Mesendoderm (in vitro differentiated cells): ENCODE measurements at places on chromosomes 11 and 22.
A peak's percentile ranks its signal among the peaks of the same experiment; 100 is the strongest.

DNA sequence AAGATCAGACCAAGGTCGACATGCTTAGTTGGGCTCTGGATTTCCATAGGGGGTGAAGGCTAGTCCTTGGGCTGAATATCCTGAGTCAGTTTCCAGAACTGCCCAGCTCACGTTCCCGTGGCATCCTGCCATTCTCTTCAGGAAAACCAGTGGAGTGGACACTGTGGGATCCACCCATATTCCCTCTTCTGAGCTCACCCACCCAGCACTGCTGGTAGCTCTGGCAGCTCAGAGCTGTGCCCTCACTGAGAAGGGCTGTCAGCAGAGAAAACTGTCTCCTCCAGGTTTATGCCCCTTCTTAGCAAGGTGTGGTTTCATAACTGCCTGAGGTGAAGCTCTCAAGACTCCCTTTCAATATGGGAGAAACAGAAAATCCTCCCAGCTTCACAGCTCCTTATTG, 111.7 kb downstream of the GGTLC2 start:
- DNase-seq = no peak

DNA sequence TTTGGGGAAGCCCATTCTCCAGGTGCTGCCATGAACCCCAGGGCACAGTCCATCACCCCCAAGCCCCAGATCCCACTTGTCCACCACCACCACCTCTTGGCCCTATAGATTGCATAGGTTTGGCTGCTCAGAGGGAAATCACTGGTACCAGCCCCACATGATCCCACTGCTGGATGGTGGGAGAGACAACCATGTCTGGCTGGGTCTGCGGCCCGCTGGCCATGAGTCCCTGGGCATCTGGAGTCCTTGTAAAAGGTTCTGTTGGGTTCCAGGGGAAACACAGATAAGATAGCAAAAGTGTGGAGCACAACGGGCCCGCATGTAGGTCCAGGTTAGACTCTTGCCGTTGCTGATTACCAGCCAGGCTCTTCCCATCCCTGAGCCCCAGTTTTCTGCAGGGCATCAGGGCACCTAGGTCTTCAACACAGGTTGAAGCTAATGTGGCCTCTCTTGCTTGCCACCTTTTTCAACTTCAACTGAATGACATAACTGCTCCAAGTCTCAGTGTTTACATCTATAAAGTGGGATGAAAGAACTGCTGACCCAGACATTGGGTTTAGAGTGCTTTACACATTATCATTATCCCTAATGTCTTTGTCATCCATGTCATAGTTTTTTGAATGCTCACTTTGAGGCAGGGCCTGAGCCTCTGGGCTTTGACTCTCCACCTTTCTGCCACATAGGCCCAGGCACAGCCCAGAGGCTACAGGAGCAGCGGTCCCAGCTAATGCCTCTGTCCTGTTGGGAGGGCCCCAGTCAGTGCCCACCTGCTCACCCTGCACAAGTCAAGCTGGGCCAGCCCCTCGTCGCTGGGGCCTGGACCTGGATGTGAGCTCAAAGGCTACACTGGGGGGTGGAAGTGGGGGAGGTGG, 1.0 kb upstream of the TANGO2 start:
- no peak for DNase-seq

DNA sequence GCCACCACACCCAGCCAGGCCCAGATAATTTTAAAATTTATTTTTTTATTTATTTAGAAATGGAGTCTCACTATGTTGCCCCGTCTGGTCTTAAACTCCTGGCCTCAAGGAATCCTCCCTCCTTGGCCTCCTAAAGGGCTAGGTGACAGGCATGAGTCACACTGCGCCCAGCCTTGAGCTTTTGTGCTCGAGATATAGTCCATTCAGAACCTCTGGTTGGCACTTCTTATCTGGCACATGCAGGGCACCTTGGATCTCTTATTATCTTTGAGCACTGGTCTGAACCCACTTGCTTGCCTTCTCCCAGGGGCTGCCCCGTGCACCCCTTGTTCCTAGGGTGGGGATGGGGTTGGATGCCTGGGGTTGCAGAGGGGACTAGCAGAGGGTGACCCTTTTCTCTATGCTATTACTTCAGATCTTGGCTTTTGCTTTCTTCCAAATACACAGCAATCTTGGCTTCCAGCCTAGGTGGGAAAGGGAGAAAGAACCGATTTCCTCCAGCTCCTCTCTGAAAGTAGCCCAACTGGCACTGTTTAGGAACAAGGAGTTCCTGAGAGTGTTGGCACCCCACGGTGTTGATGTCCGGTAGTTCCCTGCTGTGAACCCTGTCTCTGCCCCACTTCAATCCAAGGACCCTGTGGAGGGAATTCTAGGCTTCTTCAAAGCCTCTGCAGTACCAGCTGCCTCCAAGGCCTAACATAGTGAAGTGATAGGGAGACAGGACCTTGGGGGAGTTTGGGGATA, 1.3 kb upstream of the SLC3A2 start:
- no peak for DNase-seq

- DNase-seq = no peak
These were observed 39.8 kb upstream of the MUC5AC start for GRCh38 chr11:1117992-1118391.

DNA sequence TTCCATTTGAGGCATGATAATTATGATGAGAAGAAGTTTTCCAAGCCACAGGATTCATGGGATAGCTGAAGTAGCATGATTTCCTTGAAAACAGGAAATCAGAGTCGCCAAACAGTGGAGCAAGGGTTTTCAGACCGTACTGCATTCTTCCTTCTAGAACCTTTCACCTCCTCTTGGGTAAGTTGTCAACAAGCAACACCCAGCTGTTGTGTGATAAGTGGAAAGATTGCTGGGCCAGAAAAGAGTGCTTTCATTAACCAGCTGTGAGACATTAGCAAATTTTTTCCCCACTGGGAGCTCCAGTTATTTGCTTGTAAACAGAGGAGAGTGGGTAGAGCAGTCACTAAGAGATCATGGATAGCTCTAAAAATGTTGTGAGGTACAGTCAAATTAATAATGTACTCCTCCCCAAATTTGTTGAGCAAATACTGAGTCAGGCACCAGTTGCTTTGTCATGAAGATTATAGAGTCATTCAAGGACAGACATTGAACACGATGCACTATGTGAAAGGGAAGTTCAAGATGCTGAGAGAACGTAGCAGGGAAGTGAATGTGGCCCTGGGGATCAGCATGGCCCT, 11.7 kb upstream of the MPEG1 start:
- DNase-seq = no peak

DNA sequence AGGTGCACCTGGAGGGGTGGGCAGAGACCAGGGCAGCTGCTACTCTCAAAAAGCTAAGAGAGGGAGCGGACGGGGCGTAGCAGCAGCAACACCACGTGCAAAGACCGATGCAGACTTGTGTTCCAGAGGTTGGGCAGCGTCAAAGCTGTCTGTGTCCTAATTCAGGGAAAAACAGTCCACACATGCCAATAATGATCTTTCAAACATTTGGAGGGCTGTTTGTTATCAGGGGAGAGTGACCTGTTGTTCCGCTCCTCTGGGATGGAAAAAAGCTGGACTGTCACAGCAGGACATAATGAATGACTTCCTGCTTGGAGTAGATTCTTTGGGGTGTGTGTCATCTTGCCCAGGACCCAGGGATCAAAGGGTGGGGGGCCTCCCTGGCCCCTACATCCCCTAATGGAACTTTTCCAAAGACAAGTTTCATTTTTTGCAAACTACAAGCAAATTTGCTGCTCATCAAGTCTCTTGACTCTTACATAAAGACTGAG, 6.2 kb upstream of the FBLN1 start:
- peak; percentile 89 for DNase-seq

GRCh38 chr11:25733777-25734176, 598.2 kb upstream of the ANO3 start:
- DNase-seq = peak; percentile 38

GRCh38 chr11:61553373-61554171, 27.3 kb downstream of the SYT7 start:
- no peak for DNase-seq

- no peak for DNase-seq
These were observed 47.8 kb downstream of the GDPD4 start for GRCh38 chr11:77253690-77254089.

DNA sequence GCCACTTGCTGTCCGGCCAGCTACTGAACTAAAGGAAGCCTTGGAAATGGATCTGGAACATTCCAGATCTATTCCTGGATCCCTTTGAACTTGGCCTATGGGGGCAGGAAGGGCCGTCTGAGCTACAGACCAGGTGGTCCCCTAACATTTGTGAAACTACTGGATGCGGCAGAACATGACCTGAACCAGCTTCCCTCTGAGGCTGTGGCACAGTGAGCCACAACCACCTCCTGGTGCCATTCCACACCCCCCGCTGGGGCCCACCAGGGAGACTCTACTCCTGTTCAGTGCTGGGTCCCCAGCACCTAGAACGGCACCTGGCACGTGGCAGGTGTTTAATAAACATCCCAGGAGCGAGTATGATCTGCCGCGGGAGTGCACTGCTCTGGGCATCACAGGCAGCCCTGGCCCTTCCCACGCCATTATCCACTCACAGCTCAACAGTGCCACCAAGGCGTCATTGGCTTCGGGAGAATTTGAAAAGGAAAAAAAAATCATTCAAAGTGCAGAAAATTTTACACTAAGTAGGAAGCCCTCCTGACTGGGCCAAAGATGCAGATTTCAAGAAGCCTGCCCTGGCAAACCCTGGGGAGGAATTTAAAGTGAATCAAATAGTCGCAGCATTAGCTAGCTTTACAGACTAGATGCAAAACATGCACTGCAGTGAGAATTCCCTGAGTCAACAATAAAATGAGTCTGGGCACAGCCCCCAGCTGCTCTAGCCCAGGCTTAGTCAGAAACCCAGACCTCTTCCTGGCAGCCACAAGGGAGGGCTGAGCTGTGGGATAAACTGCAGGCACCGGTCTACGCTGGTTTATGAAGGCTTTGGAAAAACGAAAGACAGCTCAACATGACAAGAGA, 14.3 kb upstream of the EFCAB6 start:
- no peak for DNase-seq

- peak; percentile 47 for DNase-seq
These were observed 69.1 kb downstream of the CTTN start for GRCh38 chr11:70467201-70468085.

DNA sequence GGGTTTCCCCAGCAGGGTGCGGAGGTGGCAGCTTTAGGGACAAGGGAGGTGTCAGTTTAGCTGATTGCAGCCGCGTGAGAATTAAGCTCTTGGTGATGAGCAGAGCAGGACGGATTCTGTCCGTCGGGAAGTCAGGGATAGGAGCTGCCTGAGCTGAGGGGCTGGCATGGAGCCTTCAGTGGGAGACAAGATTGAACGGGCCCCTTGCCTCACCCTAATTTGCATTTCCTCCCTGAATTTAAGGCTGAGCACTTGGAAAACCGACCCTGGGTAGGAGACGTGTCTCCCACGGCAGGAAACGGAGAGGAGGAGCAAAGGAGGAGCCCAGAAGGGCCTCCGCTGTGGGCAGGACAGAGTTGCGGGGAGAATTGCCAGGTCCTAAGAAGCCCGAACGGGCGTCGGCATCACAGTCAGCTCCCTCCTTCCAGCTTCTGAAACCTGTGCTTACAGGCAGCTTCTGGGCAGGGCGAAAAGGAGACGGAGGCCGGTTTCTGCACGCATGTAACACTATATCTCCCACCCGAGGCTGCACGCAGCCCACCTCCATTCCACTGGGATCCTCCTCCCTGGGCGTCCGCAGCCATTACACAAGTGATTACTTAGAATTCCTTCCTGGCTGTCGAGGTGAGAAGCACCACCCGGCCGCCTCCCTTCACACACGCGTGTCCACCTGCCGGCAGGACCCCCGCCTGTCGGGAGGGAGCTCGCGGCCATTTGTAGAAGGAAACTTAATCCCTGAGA, 345.8 kb downstream of the BRD1 start:
- peak; percentile 59 for DNase-seq

GRCh38 chr11:65536412-65537295, 11.8 kb downstream of the SCYL1 start:
- no peak for DNase-seq

DNA sequence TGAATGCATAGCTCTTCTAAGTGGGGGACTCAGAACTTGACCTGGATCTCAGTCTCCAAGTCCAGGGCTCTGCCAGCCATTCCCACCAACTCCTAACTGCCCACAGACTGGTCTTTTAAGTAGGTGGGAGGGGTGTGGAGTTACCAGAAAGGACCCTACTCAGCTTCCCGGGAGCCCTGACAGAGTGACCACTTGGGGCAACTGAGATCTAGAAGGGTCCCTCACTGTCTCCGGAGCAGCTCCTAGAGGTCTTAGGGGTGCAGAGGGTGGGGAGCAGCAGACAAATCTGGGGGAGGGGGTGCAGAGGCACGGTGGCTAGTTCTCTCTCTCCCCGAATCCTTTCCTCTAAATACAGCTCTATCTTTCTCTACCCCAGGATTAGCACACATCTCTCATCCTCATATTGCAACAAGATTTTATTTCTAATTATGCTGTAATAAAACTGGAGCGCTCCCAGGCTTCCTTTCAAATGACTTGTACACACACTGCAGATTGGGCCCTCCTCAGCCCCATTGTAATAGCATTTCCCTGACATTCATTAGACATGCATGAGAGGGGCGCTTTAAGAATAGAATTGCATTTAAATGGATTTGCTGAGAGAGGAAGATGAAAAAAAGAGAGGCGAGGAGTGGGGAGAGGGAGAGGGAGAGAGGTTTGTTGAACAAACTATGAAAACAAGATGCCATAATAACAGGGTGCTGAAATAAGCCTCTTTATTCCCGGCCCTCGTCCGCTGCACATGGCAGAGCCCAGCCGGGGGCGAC, 219.0 kb downstream of the CEP164 start:
- no peak for DNase-seq

GRCh38 chr11:74366576-74366975, 31.7 kb downstream of the PGM2L1 start:
- DNase-seq = peak; percentile 83

GRCh38 chr22:29029202-29030000, 32.2 kb downstream of the C22orf31 start:
- DNase-seq = no peak
